ENCODE measurements at places on chromosomes 7 and 10.

- DNase-seq, result no peak
These were observed 95.0 kb downstream of the BMS1 start for GRCh38 chr10:42877496-42878030.

DNA sequence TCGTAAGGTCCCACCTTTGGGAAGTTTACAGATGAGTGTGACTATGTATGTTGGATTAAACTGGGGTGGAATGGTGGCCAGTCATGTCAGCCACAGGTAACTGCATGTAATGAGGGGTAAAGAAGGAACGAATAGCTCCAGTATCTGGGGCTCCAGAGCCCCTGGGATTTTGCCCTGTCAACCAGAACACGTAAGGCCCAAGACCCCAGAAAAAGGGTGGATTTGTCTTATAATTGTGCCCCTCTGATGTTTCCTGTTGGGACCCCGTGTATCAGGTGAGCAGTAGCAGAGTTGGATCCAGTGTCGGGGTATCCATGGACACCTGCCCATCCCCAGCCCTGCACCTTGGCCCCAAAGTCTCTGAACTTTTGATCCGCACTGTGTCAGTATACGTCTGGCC lies 76.9 kb downstream of the ADARB2 start:
- no peak for DNase-seq

- no peak for DNase-seq
These were observed 6.9 kb downstream of the LRMDA start for GRCh38 chr10:75438275-75438674.

DNA sequence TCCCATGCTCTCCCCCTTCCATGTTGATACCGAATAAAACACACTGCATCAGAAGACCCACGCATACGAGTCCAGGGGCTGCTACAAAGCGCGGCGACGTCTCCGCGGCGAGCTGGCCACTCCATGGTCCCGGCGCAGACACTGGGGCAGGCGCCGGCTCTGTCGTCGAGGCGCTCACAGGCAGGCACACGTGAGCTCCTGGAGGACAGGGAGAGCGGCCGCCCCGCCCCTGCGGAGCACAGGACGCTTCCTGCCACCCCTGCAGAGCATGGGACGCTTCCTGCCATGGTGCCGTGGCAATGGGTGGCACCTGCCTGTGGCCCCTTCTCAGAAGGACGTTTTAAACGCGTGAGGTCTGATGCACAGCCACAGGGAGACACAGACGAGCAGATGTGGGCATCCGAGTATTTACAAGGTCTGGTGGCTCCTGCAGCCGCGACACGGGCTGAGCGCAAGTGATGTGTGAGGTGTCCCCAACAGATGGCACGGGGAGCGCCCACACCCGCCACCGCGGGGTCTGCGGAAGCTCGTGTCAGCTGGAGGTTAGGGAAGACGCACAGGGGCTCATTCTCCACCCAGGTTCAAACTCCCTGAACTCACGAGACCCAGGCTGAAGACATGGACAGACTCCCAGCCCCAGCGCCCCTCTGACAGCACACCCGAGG lies 21.4 kb upstream of the GPR146 start:
- DNase-seq, result no peak
